ENCODE measurements at places on chromosomes 11 and 22. TPM values are rescaled to one million over a fixed set of nuclear protein-coding genes. Genes with fewer than 3 reads are reported as not detected.

DNA sequence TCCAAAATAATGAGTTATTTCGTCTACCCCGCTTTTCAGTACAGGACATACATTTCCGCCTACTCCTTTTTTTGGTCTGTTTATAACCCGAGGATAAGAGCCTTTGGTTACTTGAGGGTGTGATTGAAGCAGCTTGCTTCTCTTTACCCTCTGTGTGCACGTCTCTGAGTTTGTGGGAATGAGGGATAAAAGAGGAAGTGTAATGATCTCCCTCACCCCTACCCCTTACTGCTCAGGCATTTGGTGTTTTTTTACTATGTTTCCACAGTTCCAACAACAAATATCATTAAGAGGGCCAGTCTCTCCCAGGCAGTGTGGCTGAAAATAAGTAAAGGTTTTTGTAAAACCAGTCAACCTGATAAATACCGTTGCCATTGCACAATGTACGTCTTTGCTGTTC, 83.2 kb upstream of the GAL start:
- DNase-seq = no peak

- DNase-seq = peak; percentile 92
Measured at GRCh38 chr11:72821920-72822799, 7.9 kb downstream of the ATG16L2 start.

DNA sequence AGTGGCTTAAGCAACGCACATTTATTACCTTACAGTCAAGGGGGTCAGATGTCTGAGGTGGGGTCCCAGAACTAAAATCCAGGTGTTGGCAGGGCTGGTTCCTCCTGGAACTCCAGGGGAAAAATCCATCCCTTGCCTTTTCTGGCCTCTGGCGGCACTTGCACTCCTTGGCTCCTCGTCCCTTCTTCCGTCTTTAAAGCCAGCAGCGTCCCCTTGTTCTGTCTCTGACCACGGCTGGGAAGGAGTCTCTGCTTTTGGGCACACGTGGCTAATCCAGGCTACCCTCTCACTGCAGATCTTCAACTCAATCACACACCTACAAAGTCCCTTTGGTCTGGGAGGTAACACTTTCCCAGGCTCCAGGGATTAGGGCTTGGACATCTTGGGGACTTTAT, 73.5 kb upstream of the WNT7B start:
- DNase-seq = no peak

The HTR3B gene
- not detected for total RNA-seq

- DNase-seq = no peak
Measured at GRCh38 chr11:122653916-122654585, 1.5 kb upstream of the UBASH3B start.

The PGA5 gene
- total RNA-seq = not detected

DNA sequence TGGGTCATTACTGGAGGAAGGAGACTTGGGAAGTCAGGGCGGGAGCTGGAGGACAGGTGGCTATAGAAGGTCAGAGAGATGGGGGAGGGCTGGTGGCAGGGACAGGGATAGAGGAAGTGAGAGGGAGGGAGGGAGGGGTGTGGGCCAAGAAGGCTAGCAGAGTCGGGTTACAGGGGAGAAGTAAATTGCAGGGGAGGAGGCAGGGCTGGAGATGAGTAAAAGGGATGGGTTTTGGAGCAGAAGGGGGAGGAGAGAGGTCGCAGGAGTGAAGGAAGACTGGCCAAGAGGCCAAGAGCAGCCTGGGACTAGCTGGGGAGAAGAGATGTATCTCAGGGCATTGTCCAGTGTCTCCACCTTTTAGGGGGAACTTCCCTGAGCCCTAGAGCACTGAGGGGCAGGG, 33.0 kb downstream of the LRRC10B start:
- DNase-seq = peak; percentile 34

GRCh38 chr11:112655371-112655770, 305.8 kb upstream of the NCAM1 start:
- no peak for DNase-seq

GRCh38 chr11:75315439-75315805, 36.0 kb downstream of the ARRB1 start:
- DNase-seq = no peak

The TSPAN18 gene
- total RNA-seq = not detected

DNA sequence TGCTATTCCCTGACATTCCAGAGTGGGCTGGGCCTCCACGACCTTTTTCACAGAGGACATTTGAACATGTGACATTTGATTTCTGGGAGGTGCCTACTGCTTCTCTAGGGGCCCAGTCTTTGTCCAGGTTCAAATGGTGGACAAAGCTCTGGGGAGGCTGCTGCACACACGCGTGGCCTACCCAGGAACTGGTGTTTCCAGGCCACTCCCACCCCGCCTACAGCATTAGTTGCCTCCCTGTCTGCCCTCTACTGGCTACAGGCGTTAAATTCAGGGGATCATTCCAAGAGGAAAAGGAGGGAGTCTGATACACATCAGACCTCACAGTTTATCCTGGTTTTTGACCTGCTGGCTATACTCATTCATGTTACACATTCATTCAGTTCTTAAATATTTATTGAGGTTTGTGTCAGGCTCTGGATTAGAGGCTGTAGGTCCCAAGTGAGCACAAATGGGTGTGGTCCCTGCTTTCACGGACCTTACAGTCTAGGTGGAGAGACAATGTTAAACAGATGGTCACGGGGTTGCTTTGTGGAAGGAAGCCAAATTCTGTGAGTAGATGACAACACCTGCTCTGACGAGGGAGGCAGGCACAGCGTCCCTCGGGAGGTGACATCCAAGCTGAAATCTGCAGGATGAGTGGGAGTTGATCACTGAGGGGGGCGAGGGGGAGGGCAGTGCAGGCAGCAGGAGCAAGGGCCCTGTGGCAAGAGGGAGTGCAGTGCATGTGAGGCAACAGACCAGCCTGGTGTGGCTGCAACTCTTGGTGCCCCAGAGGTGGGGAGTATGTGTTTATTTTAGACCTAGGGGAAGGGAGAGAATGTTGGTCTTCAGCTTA, 11.8 kb downstream of the TUB start:
- DNase-seq = no peak

The RAB38 gene
- 12.7 TPM for total RNA-seq

The IRF7 gene
- 13.1 TPM for total RNA-seq

- DNase-seq = no peak
Measured at GRCh38 chr11:30595934-30596333, 9.8 kb upstream of the MPPED2 start.

DNA sequence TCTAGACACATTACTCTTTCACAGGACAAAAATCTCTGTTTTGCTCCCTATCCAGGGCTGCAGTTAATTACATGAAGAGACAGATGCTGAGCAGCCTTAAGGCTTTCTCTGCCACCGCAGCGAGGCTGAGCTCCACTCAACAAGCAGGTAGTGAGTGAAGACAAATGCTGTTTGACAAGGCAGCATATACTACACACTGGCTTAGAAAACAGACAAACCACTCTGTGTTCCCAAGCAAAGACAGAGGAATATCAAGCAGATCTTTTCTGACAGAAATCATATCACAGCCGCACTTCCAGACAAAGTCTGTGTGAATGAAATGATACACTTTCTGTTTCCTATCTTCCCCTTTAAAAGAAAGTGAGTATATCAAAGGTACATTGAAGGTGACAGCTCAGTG, 368.1 kb downstream of the DCDC1 start:
- no peak for DNase-seq

DNA sequence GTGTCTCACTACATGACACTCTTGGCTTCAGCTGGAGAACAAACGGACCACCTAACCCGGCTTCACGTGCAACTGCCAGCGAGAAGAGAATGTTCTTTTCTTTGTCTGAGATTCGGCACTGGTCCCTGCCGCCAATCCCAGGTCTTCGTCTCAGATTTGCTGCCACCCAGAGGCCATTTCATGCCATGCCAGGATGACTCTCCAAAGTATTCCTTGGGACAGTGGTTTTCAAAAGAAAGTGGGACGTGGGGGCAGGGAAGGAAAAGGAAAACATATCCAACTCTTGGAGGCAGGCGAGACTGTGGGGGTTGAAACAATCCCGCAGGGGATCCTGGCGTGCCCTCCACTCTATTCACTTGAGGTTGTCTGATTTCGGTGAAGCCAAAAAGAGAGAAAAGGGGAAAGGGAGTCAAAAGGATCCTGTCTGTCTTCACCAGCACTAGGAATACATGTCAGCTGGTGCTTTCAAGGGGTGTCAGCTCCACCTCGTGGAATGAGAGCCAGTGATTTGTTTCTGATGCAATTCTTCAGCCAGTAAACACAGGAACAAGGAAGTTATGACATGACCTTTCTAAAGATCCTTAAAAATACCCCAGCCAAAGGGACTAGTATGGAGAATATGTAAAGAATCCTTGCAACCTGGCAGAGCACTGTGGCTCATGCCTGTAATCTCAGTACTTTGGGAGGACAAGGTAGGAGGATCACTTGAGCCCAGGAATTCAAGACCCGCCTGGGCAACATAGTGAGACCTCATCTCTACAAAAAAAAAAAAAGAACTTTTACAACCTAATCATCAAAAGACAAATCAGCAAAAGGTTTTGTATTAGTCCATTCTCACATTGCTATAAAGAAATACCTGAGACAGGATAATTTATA, 41.0 kb upstream of the APLNR start:
- DNase-seq = peak; percentile 94

Data from PC-9 (cell line).